ENCODE measurements at places on chromosomes 12 and 14.

- DNase-seq = no peak
Measured at GRCh38 chr12:121325922-121326396, 26.3 kb downstream of the ANAPC5 start.

- DNase-seq = no peak
Measured at GRCh38 chr12:3380200-3381043, 110.6 kb upstream of the PRMT8 start.

DNA sequence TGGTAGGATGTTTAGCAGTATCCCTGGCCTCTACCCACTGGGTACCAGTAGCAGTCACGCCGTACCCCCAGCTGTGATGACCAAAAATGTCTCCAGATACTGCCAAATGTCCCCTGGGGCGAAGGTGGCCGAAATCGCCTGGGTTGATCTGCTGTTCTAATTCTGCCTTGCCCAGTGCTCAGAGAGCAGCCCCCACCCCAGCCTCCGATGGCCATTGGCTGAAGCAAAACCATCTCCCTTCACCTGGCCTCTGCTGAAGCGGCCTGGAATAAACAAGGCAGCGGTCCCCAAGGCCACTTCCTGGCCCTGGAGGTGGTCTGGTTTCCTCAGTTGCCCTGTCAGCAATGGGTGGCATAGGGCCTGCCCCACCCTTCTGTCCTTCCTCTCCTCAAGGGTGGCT lies 298.4 kb downstream of the CACNA1C start:
- DNase-seq = no peak

DNA sequence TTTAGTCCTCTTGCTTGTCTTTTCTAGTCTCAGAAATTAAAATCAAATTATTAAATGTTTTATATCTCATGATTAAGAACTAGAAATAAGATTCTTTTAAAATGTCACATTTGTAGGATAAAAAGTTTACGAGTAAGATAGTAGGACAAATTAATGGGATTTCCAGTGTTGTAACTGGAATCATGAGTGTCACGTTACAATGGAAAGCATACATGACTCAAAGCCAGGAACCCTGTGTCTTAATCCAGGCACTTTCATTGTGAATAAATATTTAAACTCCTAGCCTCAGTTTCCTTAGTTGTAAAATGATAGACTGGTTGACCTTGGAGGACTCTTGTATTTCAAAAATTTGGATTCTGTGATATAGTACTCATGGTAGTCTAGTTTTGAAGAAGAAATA lies 84.9 kb downstream of the MIA2 start:
- no peak for DNase-seq

All from stimulated activated CD8-positive, alpha-beta memory T cell treated with anti-CD3 and anti-CD28 coated beads, Interleukin-2, amount 100 ng/mL, for 48 hours (primary cell).